Stimulated activated CD4-positive, alpha-beta T cell treated with anti-CD3 and anti-CD28 coated beads, Interleukin-1b, Interleukin-23, amount 100 ng/mL, for 1 hour (primary cell): ENCODE measurements at places on chromosomes 7 and 10.

- no peak for DNase-seq
Observed at GRCh38 chr10:124105594-124105993, 12.2 kb upstream of the CHST15 start.

- DNase-seq: no peak
Observed at GRCh38 chr10:48361176-48361575, 54.7 kb downstream of the MAPK8 start.

- no peak for DNase-seq
Observed at GRCh38 chr7:15228831-15229230, 326.3 kb upstream of the DGKB start.

DNA sequence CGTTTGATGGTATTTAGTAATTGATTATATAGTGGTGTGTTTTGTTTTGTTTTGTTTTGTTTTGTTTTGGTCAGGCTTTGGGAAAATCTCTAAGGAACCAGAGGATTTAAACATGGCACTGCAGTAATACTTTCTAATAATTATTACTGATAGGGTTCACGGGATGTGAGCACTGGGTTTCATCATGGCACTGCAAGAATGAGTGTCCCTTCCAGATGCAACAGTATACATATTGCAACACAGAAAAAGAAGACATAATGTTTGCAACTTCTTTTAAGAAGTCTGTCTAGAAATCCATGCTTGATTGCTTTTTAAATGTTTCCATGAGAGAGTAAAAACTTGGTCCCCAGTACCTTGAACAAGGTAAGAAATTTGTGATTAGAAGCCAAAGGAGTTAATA lies 2.2 kb upstream of the CDCA7L start:
- no peak for DNase-seq

- DNase-seq: no peak
Observed at GRCh38 chr7:43076189-43076605, 36.2 kb upstream of the HECW1 start.

DNA sequence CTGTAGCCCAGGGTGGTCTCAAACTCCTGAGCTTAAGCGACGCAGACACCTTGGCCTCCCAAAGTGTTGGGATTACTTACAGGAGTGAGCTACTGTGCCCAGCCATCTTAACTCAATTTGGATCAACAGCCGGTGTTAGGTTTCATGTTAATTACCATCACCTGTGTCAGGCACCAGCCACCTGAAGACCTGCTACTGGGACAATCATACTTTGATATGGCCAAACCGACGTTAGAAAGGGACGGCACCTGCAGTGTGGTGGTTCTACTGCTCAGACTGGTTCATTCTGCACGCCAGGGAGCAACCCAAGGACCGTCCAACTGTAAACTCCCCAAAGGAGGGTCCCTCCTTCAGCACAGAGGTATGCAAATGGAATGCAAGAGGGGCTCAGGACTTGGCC lies 74.2 kb upstream of the CYTH3 start:
- no peak for DNase-seq

DNA sequence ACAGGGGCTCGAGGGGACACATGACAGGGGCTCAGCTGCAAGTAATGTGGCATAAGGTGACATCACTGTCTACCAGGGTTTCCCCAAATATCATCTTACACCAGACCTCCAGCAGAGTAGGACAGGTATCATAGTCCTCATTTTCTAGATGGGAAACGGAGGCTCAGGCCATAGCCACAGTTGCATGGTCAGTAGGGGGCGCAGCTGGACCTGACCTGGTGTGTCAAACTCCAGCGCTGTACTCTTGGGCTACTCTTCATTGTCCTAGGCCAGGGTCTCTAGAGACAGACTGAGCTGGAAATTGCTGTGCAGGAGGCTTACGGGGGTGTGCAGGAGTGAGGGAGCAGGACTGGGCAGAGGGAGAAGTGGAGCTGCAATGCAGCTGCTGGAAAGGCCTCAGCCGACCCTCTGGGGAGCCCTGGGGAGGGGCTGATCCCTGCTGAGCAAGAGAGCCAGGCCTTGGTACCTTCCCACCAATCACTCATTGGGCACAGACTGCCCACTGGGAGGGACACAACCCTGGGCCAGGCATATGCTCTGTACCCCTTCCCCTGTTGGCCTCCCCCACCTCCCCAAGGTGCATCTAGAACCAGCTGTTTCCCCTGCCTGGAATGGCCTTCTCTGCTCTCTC lies 89.9 kb downstream of the CDH23 start:
- no peak for DNase-seq

GRCh38 chr7:99112097-99112496 lies 31.8 kb downstream of the SMURF1 start:
- DNase-seq: no peak

GRCh38 chr7:11831736-11832495 lies at the start of gene THSD7A:
Gene THSD7A, minus strand, starts transcription at chr7:11832198. Its CDS starts 252 bp downstream, at chr7:11831946.
- DNase-seq: no peak

DNA sequence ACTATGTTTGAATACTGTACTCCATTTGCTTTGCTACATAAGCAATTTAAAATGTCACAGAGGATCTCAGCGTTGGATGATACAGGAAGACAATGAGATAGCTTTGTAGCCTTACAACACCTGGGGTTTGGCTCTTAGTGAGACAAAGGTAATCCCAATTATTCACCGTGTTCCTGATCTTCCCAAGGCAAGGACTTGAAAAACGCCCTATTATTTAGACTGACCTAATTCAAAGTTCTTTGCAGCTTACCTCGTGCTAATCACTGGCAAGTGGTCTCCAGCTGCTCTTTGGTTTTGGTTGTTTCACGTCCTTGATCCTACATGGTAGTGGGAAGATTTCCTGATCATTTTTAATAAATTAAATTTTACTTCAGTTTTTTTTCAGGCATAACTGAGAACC lies 23.0 kb upstream of the C7orf33 start:
- no peak for DNase-seq

DNA sequence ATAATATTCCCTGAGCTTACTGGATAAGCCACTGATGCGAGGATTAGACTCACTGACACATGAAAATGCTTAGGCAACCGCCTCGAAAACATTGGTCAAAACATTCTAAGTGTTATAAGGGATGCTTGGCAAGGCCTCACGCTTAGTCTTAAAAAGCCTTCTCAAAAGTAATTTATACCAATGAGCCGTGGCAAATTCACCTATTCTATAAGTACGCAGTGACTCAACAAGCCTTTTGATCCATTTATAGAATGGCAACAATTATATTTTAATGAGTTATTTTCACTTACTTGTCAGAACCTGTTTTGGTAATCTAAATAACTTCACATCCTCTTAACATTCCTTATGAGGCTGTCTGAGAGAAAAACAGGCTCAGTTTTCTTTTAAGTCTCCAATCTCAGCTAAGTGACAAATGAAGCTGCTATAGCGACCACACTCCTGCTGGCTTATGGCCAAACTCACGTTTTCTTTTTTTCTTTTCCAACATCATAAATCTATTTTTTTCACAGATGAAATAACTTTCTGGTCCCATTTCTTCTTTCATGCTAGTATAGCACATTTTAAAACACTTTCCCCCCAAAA lies 121.2 kb upstream of the AFAP1L2 start:
- DNase-seq: no peak

DNA sequence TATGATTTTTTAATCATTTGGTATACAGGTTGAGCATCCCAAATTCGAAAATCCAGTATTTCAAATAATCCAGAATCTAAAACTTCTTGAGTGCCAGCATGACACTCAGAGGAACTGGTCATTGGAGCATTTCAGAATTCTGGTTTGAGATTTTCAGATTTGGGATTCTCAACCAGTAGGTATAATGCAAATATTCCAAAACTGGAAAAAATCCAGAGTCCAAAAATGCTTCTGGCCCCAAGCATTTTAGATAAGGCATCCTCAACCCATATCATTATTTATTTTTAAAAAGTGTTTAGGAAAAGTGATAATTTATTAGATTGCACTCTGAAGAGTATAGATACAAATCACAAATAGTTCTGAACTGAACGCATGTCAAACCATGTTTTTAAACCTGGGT lies 120.7 kb downstream of the VPS50 start:
- no peak for DNase-seq

GRCh38 chr7:100166317-100166940 lies 2.0 kb downstream of the GAL3ST4 start:
- DNase-seq: no peak

- no peak for DNase-seq
Observed at GRCh38 chr7:48017674-48018073, 11.2 kb downstream of the SUN3 start.

GRCh38 chr7:4123346-4123745 lies 558.7 kb upstream of the FOXK1 start:
- DNase-seq: no peak

DNA sequence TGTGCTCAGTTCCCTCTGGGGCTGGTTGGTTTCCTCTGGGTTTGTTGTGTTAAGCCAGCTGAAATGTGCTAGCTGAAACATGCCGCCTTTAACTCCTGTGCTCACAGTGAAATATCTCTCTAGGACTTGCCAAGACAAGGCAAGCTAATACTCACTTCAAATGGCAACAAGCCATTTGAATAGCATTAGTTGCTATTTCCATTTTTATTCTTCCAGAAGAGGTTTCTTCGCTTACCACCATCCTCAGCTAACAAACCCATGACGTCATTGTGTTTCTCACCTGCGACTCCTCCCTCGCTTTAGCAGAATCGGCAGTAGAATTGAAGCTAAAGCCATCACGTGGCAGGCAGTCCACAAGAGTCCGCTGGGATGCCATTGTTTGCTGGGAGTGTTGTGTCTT lies 61.3 kb downstream of the ZNF22 start:
- no peak for DNase-seq
